Naive thymus-derived CD4-positive, alpha-beta T cell (primary cell): ENCODE measurements at places on chromosomes 3 and 15. TPM values are rescaled to one million over a fixed set of nuclear protein-coding genes. Genes with fewer than 3 reads are reported as not detected.

- DNase-seq, result no peak
Observed at GRCh38 chr15:82641129-82641798, 5.9 kb downstream of the CPEB1 start.

GRCh38 chr3:182530316-182530715 lies 263.0 kb upstream of the ATP11B start:
- DNase-seq, result no peak

GOLGA8R gene
- total RNA-seq, result 5.3 and 7.3 TPM in 2 replicates

BCHE gene
- not detected for total RNA-seq

SLC28A2 gene
- not detected in 2 replicates for total RNA-seq

LSAMP gene
- not detected for total RNA-seq
